ENCODE measurements at places on chromosomes 16 and 17.

- DNase-seq: no peak
Measured at GRCh38 chr16:27406511-27407128, 4.6 kb downstream of the IL21R start.

- DNase-seq: no peak
Measured at GRCh38 chr16:76583945-76584344, 306.7 kb downstream of the CNTNAP4 start.

DNA sequence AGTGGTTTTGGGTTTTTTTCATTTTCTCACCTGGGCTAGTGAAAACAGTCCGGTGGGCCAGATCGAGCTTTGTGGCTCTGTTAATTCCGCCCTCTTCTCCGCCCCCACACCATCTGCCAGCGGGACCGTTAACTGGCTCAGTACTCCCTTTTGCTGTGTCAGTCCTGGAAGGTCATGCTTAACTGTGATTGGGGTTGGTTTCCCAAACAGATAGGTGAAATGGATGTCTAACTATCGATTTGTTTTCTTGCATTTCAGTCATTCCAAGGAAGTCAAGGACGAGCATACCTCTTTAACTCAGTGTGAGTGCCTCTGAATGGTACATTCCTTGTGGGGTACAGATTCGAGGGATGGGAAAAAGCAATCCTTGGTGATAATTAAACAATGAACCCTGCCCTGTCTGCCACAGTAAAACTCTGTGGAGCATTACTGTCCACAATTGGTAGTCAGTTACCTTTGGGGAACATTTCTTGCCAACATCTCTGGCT, 56.7 kb downstream of the YPEL2 start:
- no peak for DNase-seq

- DNase-seq: no peak
Measured at GRCh38 chr17:65794572-65794971, 233.1 kb upstream of the AXIN2 start.

GRCh38 chr16:87874639-87875427, 5.5 kb upstream of the SLC7A5 start:
- no peak for DNase-seq

DNA sequence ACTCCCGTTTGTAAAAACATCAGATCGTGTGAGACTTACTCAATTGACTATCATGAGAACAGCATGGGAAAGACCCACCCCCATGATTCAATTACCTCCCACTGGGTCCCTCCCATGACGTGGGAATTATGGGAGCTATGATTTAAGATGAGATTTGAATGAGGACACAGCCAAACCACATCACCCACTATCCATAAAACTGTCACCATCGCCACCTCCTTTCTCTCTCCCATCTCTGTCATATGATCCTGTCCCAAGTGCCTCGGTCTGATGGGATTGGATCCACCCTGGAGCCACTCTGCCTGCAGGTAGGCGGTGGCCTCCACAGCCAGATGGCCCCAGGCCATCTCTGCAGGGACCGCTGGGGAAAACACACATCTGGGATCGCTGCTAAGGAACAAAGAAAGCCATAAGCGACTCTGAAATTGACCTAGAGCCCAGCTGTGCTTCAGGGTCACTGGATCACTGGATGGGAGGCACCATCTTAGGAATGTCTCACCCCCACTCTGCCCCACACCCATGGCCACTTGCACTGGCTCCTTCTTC, 61.2 kb downstream of the TMEM186 start:
- DNase-seq: no peak

- DNase-seq: no peak
Measured at GRCh38 chr16:20866801-20867200, 33.4 kb downstream of the DCUN1D3 start.

- no peak for DNase-seq
Measured at GRCh38 chr17:46726206-46726605, 92.3 kb downstream of the WNT3 start.

DNA sequence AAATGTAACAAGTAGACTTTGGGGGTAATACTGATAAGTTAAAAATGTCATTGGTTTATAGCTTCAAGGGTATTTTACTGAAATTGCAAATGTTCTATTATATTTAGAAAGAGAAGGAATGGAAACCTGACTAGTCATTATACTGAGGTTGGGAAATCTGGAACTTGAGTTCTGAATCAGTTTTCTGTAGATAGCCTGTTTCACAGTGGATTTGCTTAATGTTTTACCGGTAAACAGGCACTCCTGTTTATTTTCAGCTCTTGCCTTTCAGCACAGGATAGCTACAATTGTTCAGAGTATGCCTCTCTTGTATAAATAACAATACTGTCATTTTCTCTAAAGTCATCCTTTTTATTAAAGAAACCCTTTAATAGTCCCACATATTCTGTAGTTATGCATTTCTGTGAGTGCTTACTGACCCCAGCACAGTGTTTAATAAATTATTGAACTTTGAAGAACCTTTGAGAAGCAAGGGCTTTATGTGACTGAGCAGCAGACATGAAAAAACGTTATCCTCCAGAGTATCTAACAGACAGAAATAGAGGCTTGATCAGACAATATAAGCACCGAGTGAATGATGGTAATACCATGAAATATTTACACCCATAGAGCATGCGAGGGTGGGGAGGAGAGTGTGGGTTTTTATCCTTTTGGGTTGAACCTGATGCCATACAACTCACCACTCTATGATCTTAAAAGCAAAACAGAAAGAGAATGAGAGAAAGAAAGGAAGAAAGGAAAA, 58.2 kb downstream of the FTO start:
- no peak for DNase-seq

DNA sequence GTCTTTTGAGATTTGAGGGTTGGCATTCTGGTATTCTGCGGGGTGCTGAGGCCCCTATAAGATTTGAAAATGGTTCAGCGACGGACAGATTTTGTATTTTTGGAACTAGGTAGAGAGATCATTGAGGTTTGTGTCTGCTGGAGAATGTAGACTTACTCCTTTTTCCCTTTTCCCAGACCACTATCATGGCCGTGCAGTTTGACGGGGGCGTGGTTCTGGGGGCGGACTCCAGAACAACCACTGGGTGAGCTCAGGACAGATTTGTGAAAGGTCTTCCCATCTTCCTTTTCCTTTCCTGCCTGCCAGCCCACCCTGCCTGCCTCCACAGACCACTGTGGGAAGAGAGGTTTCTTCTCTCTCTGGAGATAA, 572 bp downstream of the PSMB6 start:
- no peak for DNase-seq
